ENCODE measurements at places on chromosomes 2 and 18.

DNA sequence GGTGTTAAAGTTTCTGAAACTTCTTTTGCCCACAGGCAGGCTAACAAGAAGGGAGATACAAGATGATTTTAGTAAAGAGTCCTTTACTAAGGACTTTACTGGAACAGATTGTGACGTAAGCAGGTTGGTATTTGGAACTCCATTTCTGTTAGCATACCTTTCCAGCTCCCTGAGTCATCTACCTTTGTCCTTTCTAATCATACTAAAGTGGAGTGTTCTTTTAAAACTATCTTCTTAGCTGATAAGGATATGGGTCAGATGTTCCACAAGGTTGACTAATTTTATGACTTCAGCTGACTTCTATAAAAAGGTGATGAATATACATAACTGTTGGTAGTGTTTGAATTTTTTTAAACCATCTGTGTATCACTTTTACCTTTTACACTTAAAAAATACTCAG lies 21.1 kb downstream of the UGP2 start:
- no peak for DNase-seq

DNA sequence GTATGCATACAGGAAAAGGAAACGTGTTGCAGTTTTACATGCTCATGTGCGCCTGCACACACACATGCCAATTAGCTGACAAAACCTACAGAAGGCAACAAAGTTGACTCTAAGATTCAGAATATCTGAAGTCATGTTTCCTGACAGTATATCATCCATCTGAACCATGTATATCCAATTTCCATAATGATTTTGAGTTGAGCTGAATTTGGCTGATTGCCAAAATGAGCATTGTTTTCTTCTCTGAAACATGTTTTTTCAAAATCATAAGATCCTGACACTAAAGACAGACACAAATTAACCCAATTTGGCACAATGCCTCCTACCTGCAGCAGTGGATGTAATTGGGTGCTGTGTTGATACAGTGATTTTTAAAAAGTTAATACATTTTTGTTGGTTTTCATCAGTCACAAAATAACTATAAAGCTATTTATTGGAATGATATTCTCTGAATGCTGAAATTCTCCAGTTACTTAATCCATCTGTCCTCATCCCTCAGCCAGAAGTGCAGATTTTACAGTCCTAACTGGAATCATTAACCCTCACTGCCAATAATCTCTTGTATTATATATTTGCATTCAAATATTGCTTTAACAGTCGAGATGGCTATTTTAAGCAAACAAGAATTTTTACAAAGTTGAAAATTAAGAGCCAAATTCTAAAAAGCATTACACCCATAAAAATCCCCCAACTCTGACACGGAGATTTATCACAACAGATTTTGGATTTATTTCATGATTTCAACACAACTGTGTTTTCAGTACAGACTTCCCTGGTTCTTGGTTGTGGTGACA lies 161.7 kb upstream of the LMAN1 start:
- DNase-seq: no peak

GRCh38 chr2:4938206-4938605 lies 754.0 kb upstream of the SOX11 start:
- no peak for DNase-seq

DNA sequence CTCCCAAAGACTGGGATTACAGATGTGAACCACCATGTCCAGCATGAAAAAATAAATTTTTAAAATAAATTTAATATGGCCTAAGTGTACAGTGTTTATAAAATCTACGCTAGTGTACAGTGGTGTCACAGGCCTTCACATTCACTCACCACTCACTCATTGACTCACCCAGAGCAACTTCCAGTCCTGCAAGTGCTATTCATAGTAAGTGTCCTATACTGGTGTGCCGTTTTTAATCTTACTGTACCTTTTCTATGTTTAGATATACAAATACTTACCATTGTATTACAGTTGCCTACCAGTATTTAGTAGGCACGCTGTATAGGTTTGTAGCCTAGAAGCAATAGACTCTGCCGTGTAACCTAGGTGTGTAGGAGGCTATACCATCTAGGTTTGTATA lies 291.6 kb upstream of the STON1 start:
- DNase-seq: no peak

DNA sequence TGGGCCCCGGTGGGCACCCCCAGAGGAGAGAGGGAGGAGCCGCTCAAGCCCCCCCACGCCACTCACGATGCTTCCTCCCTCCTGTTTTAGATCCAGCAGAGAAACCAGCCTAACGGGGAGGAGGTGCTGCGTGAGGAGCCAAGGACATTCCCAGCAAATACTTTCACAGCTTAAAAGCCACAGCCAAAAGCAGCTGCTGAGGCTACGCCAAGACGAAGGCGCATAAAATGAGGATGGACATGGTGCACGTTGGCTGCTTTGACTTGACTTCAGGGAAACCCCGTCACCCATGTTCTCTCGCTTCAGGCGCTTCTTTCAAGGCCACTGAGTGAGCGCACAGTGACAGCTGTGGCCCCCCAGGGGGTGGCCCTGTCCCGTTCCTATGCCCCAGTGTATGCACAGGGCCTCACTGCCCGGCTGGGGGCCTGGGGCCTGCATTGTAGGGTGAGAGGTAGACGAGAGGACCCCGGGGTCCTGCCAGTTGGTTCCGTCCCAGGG lies 72.1 kb upstream of the PXDN start:
- no peak for DNase-seq

DNA sequence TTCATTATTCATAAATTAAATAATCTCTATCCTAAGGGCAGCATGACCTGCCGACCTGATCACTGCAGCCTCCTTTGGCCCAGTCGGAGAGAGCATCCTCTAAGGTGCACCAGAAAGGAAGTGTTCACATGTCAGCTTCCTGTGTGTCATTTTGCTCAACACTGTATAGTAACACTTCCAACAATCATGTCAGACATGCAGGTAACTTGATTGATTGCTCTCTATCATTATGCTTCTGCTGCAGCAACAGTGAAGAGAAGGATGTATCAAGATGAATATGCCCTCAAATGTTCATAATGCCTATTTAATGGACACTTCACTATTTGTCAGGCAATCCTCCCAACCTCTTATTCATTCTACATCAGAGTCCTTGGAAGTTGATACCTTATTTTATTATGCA lies 332.3 kb downstream of the CDH7 start:
- DNase-seq: no peak
